ENCODE measurements at places on chromosomes 11 and 22. TPM values are rescaled to one million over a fixed set of nuclear protein-coding genes. Genes with fewer than 3 reads are reported as not detected.

The VPS11 gene
- total RNA-seq, result 30.6 TPM

The PDHX gene
- total RNA-seq, result 18.8 TPM

The TPH1 gene
- total RNA-seq, result under 0.01 TPM

The ANO1 gene
- total RNA-seq, result not detected

The DERL3 gene
- total RNA-seq, result 0.33 TPM

The OR8G1 gene
- not detected for total RNA-seq

The UBQLN3 gene
- not detected for total RNA-seq

The VSIG10L2 gene
- 0.09 TPM for total RNA-seq

The ATXN10 gene
- 77.9 TPM for total RNA-seq

The PRAME gene
- not detected for total RNA-seq

The PLA2G6 gene
- 4.5 TPM for total RNA-seq

The PTPN5 gene
- total RNA-seq, result not detected

The CENPM gene
- 5.6 TPM for total RNA-seq

The TUBA8 gene
- total RNA-seq, result 0.33 TPM

The LRFN4 gene
- 14.2 TPM for total RNA-seq

The CTSF gene
- total RNA-seq, result 39.6 TPM

The MB gene
- not detected for total RNA-seq

The TCN1 gene
- not detected for total RNA-seq

Measured in dermis lymphatic vessel endothelial cell (primary cell).